ENCODE measurements at places on chromosomes 16 and 17.

GRCh38 chr17:72976971-72977770 is 115.3 kb downstream of the SLC39A11 start:
- peak; percentile 12 for DNase-seq

DNA sequence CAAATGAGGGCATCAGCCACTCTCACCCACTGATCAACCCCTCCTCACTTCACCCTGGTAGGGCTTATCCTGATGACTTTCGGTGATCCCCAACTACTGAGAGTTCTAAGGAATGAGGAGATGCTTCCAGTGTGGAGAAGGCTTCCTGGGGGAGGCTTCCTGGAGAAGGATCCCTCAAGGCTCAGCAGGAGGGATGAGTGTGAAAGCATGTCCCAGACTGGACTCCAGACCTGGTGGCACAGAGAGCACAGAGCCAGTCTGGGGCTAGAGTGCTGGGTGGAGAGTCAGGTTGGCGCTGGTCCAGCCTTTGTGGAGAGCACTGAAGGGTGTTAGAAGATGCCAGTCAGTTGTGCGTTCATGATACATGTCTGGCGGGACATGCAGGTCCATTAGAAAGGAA is 53.7 kb downstream of the PLD6 start:
- no peak for DNase-seq

- peak; percentile 25 for DNase-seq
These were observed 4.8 kb downstream of the LGALS3BP start for GRCh38 chr17:78974635-78975591.

- no peak for DNase-seq
These were observed 573 bp downstream of the CTDNEP1 start for GRCh38 chr17:7250695-7251627.

- peak; percentile 95 for DNase-seq
These were observed 40.2 kb upstream of the PLCG2 start for GRCh38 chr16:81738783-81739496.

DNA sequence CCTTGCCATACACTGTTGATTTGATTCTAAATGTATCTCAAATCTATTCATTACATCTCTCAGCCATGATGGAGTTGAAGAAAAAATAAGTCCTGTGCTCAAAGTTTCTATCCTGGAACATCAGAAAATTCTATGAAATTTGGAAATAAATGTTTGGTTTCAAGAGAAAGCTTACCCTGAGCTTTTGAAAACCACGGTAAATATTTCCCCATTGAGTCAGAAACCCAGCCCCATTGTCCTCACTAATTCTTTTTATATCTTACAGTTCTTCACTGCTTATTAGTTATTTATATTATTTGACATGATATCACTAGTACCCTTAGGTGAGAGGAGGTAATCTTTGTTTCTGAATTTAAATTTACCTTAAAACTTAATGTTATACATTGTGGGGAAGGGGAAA is 128.5 kb downstream of the MRTFB start:
- no peak for DNase-seq

DNA sequence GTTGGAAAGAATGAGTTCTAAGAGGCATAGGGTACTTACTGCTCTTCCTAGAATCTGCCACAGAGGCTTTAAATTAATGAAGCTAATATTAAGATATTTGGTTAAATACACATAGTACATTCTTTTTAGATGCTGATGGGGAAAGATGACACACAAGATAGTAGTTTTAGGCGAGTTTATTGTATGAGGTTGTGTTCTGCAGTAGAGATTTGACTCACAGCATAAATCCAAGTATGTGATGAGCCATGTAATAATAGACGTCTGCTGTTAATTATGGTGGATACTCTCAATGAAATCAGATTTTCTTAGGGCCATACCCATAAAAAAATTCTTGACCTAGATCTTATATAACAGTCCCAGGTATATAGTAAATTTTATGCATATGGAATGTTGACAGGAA is 8.0 kb downstream of the TNRC6C start:
- no peak for DNase-seq

- DNase-seq, result no peak
These were observed 94.8 kb upstream of the CPHXL start for GRCh38 chr16:75821117-75821516.

- peak; percentile 40 for DNase-seq
These were observed 18.5 kb downstream of the RAP1GAP2 start for GRCh38 chr17:2814481-2815341.

- peak; percentile 63 for DNase-seq
These were observed 54.8 kb downstream of the SPECC1 start for GRCh38 chr17:20063665-20064648.

DNA sequence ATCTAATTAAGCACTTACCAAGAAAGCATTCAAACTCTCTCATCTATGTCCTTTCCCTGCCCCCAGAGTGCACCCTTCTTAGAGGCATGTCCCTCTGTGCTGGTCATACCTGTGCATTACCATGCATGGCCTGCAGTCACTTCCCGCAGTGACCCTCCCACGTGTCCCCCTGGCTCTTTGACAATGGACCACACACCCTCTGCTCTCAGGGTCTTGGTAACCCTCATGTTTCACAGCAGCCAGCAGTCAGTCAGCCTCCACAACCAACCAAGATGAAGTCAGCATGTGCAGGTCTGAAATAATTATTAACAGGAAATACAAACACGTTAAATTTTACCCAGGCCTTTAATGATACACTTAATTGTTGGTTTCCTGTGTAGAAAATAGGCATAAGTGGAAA is 10.1 kb downstream of the KRT33A start:
- DNase-seq, result no peak

DNA sequence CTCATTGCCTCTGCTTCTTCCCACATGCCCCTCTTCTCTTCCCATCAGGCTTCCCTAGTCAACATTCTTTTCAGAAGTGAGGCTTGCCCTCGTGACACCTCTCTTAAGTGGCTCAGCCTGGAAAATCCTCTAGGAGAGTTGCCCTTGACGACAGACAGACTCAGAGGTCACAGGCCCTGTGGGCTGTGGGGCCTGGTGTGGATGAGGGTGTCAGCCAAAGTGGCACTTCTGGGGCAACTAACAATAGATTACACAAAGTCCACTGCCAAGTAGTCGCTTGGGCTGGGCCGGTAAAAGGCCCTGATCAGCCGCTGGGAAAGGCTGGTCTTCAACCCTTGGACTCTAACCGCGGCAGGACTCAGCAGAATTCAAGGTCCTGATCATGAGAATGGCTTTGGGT is 33.7 kb upstream of the METTL16 start:
- no peak for DNase-seq

GRCh38 chr16:88922114-88922825 is 54.7 kb downstream of the CBFA2T3 start:
- no peak for DNase-seq

DNA sequence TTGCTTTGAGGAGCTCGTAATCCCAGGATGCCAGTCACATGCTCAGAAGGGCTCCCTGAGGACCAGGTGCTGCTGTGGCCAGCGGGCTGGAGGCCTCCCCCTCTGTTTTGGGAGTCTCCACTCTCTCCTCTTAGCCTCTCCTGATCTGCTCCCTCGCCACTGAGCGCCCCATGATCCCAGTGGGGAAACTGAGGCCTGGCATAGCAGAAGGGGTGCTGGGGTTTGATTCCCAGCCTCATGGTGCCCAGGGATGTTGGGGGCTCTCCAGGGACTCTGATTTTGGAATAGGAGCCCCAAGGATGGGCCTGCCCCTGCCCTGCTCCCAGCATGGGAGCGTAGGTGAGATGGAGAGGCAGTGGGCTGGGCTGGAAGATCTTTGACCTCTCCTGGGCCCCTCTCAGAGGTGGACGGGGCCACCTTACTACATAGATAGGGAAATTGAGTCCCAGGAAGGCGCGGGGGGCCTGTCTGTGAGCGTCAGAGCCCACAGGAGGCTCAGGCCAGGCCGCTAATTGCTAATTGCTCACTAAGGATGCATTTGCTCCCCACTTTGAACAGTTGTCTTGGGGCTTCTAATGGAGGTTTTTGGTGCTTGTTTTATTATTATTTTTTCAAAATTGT is 525 bp upstream of the ADCY7 start:
- DNase-seq, result no peak

GRCh38 chr17:80605326-80606066 is 60.9 kb downstream of the RPTOR start:
- DNase-seq, result no peak

DNA sequence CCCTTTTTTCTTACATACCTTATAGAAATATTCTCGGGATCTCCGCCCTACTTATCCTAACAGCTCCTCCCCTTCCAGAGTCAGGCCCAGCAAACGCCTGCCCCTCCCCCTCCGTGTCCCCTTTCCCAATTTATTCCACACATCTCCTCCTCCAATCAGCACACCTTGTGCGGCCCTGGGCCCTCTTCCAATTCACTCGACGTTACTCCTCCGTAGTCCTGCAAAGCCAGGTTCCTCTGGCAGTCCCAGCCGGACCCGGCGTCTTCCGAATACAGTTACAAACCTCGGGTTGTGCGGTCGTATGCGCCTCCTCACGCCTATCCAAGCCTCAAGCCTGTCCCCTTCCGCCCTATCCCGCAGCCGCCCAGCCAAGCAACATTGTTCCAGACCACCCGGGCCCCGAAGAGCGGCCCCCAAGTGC is 677 bp downstream of the CBX1 start:
- peak; percentile 40 for DNase-seq

DNA sequence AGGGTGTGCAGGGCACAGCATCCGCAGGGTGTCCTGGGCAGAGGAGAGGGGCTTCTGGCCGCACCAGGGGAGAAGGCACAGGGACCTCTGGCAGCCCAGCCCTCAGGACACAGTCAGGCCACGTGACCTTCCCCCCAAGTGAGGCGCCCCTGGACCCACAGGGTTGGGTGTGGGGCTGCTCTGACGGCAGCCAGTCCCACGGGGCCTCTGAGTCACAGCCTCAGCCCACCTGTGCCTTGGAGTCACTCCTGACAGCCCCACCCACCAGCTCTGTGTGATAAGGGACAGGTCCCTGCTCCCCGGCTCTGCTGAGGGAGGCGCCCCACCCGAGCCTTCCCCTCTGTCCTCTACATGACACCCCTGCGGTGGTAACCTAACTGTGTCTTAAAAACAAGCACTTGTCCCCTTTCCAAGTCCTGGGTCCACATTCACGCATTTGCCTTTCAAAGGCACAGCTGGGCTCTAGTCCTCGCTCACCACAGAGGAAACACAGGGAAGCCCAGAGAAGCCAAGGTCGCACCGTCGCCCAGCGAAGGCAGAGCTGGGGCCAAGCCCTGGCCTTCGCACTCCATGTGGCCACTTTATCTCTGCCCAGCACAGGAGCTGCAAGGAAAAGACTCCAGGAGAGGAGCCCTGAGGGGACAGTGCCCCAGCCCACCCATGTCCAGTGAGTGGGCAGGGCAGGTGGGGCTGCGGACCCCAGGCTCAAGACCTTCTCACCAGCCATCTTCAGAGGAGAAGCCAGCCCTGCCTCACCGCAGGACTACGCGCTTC is 5.1 kb upstream of the NPTX1 start:
- DNase-seq, result no peak

DNA sequence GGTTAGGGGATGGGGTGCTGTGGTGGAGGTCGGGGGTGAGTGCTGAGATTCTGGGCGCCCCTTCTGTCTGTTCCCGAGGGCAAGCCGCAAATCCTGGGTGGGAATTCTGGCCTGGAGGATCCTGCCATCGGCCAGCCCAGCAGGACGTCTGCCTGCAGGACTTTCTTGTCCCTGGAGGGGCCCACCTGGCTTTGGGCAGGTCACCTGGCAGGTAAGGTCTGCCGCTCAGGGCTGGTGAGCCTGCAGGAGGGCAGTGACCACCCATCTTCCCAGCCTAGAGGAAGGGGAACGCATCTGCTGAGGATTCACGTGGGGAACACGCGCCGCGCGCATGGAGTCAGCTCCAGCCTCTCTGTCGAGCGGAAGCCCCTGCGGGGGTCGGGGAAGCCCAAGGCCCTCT is 5.4 kb downstream of the RNF222 start:
- DNase-seq, result no peak

- DNase-seq, result no peak
These were observed 27.3 kb downstream of the HIC1 start for GRCh38 chr17:2082003-2082781.

DNA sequence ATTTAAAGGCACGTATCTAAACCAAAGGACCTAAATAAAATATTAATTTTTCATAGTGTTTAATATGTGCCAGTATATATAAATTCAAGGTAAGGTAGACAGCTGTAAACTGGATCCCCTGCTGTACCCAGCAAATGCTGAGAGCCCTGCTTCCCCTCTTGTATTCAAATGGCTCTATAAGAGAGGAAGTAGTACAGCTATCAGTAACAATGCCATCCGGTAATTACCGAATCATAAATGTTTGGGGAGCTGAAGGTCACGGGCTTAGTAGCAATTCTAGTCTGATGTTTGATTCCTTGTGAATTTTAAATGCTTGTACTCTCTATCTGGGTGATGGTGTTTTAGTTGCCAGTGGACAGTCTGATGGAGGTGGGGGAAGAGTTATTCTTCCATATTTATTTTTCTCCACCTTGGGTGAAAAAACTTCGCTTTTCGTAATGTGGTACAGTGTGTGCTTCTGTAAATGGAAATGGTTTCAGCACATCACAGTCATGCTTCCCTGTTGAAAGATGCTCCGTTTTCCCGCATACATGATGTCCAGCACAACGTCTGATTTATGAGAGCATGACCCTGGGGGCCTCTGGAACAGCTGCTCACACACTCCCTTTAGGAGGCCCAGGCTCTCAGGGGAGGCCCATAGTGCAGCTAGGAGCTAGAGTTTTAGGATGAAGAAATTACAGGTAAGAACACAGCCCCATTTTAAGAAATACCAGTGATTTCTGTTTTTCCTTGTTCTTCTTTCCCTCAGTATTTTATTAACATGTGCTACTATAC is 423.9 kb downstream of the WWOX start:
- DNase-seq, result no peak

- no peak for DNase-seq
These were observed 660.9 kb downstream of the MAF start for GRCh38 chr16:78939597-78939996.

GRCh38 chr16:81513204-81514040 is 68.8 kb downstream of the CMIP start:
- no peak for DNase-seq

GRCh38 chr17:59753522-59754467 is 46.3 kb downstream of the VMP1 start:
- peak; percentile 36 for DNase-seq

- no peak for DNase-seq
These were observed 4.8 kb downstream of the SLC6A4 start for GRCh38 chr17:30230596-30231125.

- no peak for DNase-seq
These were observed 791.3 kb upstream of the SOX9 start for GRCh38 chr17:71329310-71330098.
